Stimulated activated CD4-positive, alpha-beta T cell treated with anti-CD3 and anti-CD28 coated beads, Interleukin-12 subunit alpha, Interleukin-12 subunit beta, amount 100 ng/mL, for 24 hours (primary cell): ENCODE measurements at places on chromosomes 2 and 18.

- no peak for DNase-seq
These were observed 459.5 kb downstream of the ARHGAP15 start for GRCh38 chr2:143588746-143589145.

DNA sequence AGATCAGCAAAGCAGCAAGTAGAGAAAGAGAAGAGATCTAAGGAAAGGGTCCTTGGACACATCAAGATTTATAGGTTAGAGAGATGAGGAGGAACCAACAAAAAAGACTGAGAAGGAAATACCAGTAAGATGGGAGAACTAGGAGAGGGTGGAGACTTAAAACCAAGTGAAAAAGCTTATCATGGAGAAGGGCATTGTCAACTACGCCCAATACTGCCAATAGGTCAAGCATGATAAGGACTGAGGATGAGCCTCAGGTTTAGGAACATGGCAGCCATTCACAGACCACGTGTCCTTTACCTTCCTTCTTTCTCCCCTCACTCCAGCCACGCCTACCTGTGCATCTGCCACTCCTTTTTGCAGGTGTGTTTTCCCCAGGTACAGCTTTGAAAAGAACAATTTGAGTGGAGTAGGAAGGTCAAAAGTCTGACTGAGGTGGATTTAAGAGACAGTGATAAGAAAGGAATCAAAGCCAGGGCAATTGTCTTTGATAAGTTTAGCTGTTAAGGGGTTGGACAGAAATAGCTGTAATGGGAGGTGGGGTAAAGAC is 238.7 kb downstream of the STK39 start:
- no peak for DNase-seq

DNA sequence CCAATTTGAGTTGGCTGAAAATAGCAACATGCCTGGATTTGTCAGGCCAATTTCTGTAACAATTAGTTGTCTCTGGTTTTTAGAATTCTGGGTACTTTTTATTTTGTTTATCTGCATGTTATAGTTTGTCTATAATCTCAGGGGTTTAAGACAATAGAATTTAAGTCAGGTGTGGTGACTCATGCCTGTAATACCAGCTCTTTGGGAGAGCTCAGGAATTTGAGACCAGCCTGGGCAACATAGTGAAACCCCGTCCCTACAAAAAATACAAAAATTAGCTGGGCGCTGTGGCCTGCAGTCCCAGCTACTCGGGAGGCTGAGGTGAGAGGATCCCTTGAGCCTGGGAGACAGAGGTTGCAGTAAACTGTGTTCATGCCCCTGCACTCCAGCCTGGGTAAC is 114.4 kb upstream of the GLS start:
- no peak for DNase-seq

GRCh38 chr2:189900726-189901125 is 116.5 kb downstream of the PMS1 start:
- DNase-seq, result no peak

GRCh38 chr18:26477828-26478466 is 70.4 kb downstream of the KCTD1 start:
- DNase-seq, result no peak

DNA sequence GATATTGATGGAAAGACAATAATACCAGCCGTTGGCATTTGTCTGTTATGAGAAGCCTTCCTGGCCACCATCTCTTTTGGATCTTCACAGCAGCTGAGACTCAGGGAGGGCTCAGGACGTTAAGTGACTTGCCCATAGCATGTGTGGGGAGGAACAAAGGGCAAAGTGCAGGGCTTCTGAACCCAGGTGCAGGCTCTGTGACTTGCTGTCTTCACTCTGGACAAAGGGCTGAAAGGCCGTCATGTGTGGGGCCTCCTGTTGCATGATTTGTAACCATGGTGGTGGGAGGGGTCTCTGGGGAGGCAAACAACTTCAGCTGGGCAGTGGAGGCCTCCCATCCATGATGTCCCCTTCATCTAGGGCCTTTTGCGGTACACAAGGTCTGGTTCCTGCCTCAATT is 65.5 kb upstream of the SIX2 start:
- no peak for DNase-seq

DNA sequence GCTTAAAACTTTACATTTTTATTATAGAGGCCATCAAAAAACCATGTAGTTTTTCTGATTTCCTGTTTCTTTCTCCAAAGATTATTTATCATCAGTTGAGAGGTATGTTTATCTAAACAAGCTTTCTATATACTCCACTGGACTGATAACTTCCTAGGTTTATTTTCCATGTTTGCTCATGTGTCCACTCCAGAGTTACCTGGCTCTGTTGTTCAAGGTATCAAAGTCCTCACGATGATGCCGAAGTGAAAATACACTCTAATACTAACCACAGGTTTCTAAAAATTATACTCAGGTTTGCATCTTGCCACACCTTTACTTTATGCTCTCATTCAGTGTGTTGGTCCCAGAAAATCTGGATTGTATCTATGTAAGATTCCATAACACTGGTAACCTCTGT is 287.9 kb upstream of the GULP1 start:
- DNase-seq, result no peak

DNA sequence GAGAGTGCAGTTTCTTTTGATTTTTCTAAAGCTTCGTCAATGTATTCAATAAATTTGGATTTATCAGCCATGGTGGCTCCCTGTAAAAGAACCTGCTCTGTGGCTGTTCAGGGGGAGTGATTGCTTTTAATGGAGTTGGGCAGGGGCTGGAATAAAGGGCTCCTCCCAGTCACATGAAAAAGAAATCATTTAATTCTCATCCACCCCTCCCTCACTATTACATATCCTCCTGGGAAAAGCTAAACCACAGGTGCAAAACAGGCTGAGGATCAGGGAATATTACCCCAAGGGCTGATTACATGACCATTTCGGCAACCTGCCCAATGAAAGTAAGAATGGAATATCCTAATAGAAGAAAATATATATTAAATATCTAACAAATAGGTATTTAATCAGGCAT is at the start of gene SULT6B1:
SULT6B1 (minus strand) TSS at position 101 of the 400 bp plus-strand sequence; CDS start at position 71, 30 bp downstream.
- no peak for DNase-seq

DNA sequence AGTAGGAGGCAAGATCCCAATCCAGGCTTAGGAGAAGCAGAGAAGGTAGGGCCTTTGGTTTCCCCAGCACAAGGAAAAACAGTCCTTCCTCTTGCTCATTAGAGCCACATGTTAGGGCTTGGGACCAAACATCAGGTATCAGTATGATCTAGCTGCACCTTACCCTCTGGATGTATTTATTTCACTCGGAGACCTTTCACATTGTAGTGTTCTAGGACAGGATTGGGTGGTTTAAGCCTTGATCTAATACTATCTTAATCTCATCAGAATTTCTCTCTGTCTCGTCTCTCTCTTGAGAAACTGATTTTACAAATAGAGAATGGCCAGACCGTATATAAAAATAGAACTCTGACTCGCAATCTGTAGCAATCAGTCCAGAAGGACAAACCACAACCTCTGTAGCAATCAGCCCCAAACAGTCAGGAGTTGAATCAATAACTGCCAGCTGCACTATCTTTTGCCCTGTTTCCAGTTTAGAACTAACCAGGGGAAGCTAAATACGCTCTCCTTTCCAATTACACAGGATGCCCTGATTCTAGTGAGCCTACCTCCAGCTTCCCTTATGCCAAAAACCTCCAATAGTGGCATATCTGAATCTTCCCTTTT is 207.1 kb downstream of the TDRD15 start:
- DNase-seq, result no peak

DNA sequence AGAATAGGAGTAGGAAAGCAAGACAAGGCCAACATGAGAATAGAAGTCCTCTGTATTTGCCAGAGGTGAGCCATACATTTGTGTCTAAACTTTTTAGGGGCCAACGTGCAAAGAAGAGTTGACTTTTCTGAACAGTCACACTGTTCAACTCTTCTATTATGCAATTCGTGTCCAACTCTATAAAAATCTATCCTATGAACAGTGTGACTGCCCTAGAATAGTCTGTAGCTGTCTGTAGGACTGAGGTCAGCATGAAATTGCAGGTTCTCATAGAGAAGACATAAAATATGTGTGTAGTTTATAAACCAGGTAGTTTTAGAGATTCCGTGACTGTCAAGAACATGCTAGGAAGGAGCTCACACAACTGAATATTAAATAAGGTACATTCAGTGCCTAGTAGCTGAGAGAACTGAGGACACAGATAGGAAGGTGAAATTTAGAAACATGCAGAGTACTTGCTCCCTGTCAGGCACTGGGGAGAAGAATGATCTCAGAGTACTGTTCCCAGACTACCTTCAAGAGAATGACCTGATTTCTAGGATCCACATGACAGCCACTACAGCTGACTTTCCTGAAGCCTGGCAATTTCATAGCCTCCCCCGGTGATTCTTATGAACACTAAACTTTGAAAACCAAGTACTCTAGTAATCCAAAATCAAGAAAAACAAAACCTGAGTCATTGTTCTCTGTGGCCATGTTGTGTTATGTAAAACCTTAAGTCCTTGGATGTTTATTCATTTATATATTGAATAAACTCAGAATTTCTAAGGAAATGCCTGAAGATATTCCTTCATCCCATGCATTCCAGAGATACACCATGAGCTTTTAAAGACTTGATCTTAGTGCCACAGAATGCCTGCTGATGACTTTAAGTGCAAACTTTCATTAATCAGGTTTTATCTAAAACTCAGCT is 201.5 kb upstream of the BOD1L2 start:
- DNase-seq, result no peak

- DNase-seq, result no peak
These were observed 153.9 kb upstream of the ERBB4 start for GRCh38 chr2:212692466-212692865.

GRCh38 chr2:136402281-136402680 is 284.3 kb upstream of the CXCR4 start:
- DNase-seq, result no peak

- DNase-seq, result no peak
These were observed 182.8 kb downstream of the NRP2 start for GRCh38 chr2:205865056-205865455.

GRCh38 chr2:75862547-75862946 is 151.8 kb upstream of the GCFC2 start:
- no peak for DNase-seq

DNA sequence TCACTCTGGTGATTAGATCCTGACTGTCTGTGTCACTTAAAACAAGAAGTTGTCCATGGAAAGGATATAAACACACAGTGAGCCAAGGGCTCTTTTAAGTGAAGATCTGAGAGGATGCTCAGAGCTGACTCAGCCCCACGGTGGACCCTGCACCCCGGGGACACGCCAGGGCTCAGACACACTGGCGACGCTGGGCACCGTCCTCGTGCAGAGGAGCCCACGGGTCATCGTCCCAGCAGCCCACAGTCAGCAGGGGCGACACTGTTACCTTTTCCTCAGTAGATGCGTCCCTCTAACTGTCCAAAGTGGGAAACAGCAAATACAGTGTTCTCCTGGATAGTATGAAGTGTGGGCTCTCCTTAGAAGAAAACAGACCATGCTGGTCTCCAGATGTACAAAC is 225.6 kb downstream of the HDAC4 start:
- no peak for DNase-seq

DNA sequence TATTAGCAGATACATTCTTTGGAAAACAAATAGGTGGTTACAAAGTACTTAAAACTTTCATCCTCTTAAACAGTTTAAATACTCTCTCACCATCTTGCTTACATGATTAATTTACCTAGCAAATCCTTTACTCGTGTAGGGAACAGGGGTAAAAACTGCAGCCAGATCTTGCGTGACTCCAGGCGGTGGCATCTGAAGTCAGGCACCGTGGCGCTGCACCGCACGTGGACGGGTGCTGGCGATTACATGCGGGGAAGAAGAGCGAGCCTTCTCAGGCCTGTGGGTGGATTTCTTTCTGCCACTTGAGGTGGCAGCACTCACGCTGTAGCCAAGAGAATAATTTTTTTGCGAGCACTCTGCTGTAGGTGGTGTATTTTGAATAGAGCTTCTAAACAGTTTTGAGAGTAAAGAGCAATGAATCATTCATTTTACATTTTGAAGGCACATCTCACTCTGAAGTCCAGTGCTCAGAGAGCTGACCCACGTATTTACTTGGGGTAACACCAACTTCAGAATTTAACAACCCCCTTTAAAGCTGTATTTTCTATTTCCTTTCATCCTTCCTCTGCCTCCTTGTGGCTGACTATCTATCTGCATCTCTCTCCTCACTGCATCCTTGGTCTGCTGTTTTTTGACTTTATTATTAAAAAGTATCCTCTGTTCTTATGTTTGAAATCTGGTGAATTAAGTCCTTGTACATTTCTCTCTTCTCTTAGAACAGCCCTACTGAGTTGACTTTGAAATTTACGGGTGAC is 68.9 kb downstream of the EPAS1 start:
- DNase-seq, result no peak

GRCh38 chr2:240899468-240899865 is 3.5 kb upstream of the MAB21L4 start:
- DNase-seq, result no peak

- no peak for DNase-seq
These were observed 73.9 kb upstream of the SOX11 start for GRCh38 chr2:5618271-5618670.

GRCh38 chr2:149690825-149691224 is 103.2 kb upstream of the MMADHC start:
- no peak for DNase-seq

DNA sequence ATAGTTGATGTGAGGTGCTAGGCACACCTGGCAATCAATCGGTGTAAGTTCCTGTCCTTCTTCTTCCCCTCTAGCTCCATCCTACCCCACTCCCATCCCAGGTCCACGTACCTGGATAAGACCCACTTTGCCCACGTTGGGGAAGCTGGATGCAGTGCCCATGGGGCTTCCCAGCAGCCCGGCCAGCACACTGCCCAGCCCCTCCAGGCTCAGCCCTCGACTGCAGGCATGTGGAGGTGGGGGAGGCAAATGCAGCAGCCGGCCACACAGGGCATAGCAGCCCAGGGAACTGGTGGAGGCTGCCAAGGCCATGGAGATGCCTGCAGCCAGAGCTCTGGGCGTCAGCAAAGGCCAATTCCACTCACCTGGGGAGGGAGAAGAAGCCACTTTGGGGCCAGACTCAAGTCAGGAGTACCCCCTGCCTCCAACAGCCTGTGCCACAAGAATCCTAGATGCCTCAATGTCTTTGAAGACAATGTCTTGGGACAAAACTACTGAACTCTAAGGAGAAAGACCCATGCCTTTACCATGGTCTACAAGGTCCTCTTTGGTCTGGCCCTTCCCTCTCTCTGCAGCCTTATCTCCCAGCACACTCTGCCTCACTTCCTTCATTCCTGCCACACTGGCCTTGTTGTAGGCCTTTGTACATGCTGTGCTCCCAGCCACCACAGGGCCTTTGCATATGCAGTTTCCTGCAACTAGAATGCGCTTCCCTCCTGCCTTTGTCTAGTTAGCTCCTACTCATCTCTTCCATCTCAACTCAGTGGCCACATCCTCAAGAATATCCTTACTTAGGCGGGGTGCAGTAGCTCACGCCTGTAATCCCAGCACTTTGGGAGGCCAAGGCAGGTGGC is 4.5 kb downstream of the SLC23A3 start:
- DNase-seq, result no peak

GRCh38 chr2:15640261-15640711 is 48.6 kb downstream of the DDX1 start:
- DNase-seq, result no peak

- DNase-seq, result no peak
These were observed 27.0 kb downstream of the FOSL2 start for GRCh38 chr2:28419443-28420270.

DNA sequence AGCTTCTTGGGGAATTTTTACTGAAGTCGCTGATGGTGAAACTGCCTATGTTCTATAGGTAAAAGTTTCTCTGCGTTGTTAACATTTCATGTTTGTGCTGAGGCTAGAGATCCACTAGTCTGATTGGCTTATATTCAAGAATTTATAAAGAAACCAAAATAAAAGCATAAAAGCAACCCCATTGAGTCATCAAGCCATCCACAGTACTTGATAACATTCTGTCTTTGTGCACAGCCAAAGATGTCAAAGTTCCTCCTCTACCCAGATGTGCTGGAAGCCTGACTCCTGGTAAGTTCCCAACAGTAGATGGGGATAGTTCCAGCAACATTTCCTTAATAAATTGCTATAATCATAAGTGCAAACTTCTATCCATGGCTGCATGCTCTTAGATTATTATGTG is 107.8 kb downstream of the TANC1 start:
- no peak for DNase-seq
